Fibroblast of skin of scalp (primary cell): ENCODE measurements at places on chromosomes 1 and 21.

GRCh38 chr1:20350421-20350820 is 59.7 kb downstream of the VWA5B1 start:
- DNase-seq: no peak

DNA sequence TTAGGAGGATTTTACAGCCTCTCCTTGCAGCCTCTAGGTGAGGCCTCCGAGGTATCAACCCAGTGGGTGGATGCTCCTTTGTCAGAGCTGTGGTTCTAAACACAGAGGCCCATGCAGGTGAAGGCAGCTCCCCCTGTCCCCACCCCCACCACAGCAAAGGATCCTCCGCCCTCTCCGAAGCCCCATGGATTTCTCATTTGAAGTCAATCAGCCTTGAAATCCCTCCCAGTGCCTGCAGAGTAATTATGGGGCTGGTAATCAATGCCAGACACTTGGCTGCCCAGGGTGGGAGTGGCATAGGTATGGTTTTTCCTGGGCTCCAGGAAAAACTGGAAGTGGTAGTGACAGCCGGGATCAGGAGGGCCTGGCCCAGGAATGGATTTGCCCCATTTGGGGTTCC is 119.5 kb upstream of the CSF3R start:
- DNase-seq: no peak

GRCh38 chr1:58597996-58598395 is 20.9 kb upstream of the TACSTD2 start:
- DNase-seq: no peak

DNA sequence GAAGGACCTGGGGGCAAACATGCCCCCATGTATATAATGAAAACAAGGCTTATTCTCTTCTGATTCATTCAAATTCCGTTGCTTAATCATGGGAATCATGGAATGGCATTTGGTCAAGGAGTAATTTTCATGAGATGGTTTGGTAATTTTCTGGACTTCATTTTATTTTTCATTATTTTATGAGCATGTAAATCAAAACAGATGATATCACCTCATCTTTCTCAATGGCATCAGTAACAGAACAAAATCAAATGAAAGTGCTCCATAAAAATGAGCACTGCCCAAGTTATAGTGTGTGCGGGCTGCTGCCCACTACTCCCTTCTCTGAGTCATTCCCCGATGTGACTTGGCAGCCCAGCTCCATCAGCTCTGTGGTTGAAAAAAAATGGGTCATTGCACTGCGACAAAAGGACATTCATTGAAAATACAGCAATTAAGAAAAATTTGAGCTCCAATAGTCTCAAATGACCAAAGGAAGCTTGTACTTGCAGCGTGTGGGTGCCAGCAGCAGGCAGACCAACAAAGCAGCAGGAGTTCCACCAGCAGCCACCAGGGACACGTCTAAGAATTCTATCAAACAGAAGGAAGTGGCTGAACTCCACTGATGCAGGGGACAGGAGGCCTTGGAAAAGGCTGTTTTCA is 84.3 kb upstream of the VAV3 start:
- DNase-seq: peak; percentile 15

GRCh38 chr1:157170677-157171515 is 32.7 kb upstream of the ETV3 start:
- peak; percentile 22 for DNase-seq

GRCh38 chr1:150076066-150076465 is 8.5 kb downstream of the VPS45 start:
- DNase-seq: no peak

GRCh38 chr21:34579411-34579810 is 35.5 kb downstream of the RCAN1 start:
- DNase-seq: peak; percentile 82

DNA sequence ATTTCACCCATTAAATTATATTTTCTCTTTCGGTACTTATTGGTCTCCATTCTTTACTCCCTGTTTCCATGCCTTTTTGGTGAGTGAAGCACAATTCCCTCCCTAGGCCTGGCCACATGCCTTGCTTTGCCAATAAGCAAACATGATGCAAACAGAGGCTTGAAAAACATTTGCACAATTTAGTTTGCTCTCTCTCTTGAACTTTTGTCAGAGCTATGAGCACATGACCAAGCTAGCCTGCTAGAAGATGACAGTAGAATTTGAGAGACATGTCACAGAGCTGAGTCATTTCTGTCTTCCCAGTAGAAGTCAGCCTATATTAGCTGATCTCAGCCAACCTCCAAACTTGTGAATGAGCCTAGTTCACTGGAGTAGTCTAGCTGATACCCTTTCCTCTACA is 24.6 kb downstream of the ANGPTL3 start:
- peak; percentile 95 for DNase-seq

DNA sequence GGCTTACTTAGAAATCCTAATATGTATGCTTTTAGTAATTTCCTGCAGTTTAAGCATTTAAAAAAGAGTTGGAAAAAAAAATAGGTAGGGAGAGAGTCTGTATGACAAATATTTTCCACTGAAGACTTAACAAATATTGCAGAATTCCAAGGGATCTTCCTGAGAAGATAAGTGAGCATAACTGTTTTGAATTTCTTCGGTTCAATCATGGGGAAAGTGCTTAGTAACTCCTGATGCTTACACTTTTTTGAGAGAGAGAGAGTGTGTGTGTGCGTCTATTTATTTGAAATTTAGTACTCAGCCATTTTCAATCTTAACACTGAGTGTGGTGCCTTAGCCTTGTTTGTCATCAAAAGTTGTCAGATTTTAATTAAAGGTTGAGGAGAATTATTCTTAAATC is 18.5 kb downstream of the SON start:
- DNase-seq: no peak
